ENCODE measurements at places on chromosomes 16 and 17.

DNA sequence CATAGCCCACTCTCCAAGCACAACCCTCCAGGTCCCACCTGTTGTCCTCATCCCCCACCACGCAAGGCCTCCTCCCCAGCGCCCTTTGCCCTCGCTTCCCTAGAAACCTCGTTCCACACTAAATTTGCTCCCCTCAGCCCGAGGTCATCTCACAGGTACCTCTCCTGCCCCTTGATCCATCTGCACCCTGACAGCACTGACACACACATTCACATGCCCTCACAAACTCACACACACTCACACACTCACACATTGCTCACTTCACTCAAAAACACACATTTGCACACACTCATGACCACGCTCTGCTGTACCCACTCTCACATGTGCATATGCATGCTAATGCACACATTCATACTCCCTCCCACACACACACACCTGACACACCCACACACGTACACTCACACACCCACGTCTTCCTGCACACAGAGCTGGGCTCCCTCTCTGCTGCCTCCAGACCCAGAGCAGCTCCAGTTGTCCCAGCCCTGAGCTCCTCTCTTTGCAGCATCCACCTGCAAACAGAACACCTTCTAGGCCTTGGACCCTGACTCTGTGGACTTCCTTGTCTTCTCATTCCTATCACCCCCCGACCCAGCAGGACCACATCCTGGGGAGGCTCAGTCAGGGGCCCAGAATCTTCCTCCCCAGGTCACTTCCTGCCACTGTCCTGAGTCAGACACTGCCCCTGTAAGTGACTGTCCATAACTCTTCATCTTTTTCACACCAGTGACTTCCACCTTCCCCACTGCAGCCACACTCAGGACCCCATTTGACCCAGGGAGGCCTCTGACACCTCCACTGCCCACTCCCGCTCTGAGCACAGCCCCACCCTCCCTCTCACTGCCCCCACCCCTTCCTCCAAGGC, 4.9 kb downstream of the ASGR2 start:
- no peak for DNase-seq

DNA sequence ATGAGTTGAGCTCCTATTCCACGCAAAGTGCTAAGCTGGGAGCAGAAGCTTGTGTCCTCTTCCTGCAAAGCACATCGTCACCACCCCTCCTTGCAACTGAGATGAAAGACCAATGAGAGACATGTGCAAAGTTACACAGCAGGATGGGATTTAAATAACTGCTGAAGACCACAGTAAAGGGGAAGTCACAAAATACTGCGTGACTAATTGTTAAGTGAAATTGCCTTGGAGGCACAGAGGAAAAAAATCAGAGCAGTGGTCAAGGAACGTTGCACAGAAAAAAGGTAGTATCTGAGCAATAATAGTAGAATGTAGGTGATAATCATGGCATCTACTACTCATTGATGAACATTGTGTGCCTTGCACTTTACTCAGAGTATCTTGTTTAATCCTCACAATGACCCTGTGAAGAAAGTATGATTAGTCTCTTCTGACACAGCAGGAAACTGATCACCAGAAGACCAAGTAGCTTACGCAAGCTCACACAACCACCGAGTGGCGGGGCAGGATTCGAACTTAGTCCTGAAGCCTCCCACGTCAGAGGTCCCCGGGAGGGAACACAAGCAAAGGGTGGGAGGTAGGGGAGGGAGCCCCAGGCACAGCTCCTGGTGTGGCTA, 15.4 kb upstream of the MYO18A start:
- DNase-seq, result no peak

GRCh38 chr16:31880322-31880979, 6.8 kb downstream of the ZNF267 start:
- DNase-seq, result peak; percentile 62

DNA sequence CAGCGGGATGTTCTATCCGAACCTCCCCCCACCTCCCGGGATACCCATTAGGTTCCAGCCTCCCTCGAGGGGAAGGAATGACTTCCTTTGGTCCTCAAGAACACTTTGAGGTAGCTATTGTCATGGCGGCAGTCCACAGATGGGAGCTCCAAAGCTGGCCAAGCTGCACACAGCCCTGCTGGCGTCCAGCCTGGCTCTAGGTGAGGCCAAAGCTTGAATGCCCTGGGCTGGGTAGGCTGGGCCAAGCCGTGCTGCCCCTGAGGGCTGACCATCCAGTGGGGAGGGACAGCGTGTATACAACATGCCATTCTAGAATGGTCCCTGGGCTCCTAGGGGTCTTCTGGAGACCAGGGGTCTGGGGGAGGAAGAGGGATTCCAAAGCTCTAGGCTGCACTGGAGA, 43.5 kb downstream of the PEMT start:
- no peak for DNase-seq

DNA sequence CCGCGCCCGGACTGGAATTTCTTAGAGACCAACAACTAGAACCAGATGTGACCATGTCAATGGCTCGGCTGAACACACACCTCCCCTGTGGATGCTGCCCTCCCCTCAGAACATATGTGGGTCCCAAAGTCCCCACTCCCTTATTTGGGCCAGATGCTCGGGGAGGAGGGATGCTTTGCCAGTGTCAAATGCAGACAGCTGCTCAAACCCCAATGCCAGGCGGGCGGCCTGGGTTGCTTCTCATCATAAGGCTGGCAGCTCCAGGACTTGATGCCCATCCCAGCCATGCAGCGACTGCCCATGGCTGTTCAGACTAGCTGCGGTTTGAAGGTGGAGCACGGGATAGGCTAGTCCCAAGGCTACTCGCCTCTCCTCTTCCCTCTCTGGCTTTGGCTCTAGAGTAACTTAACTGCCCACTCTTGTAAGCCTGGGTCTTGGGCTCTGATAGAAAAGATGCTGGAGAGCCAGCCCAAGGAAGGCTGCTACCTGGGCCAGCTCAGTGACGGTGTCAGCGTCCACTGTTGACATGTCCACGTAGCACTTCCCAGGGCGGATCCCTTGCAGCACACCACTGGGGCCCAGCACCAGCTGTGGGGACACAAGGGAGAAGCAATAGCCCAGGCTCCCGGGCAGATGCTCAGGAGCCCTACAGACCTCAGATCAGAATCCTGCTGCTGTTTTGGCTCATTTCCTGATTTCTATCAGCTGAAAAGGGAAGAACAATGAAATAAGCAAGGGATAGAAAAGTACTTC, 11.0 kb upstream of the ROGDI start:
- DNase-seq, result no peak

DNA sequence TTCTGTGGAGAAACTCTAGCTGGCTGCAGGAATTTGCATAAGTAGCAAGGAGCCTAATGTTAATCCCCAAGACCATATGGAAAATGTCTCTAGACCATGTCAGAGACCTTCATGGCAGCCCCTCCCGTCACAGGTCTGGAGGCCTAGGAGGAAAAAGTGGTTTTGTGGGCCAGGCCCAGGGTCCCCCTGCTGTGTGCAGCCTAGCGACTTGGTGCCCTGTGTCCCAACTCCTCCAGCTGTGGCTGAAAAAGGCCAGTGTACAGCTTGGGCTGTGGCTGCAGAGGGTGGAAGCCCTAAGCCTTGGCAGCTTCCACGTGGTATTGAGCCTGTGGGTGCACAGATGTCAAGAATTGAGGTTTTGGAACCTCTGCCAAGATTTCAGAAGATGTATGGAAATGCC, 306.9 kb upstream of the CA10 start:
- no peak for DNase-seq

- DNase-seq, result no peak
Observed at GRCh38 chr16:57345021-57345420, 13.6 kb upstream of the CCL22 start.

- DNase-seq, result peak; percentile 6
Observed at GRCh38 chr16:78639775-78640174, 540.3 kb downstream of the WWOX start.

DNA sequence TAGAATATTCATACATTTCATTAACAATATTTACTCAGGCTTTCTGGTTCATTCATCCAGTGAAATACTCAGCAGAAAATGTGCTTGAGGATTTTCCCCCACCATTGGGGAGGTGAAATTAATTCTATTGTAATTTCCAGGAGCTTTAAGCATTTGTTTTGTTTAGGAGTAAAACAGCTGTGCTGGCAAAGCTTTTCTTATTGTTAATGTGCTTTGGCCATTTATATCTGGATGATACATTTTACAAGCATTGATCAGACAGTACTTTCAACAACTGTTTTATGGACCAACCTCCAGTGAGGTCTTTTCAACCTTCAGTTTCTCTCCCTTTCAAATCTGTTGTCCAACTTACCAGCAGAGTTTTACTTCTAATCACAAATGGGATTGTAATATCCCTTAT, 672.4 kb downstream of the CDH11 start:
- no peak for DNase-seq

- no peak for DNase-seq
Observed at GRCh38 chr16:4369007-4369733, 2.5 kb upstream of the VASN start.

- DNase-seq, result no peak
Observed at GRCh38 chr16:72837846-72838585, 209.9 kb downstream of the ZFHX3 start.

- no peak for DNase-seq
Observed at GRCh38 chr17:12231355-12231682, 210.6 kb downstream of the MAP2K4 start.

DNA sequence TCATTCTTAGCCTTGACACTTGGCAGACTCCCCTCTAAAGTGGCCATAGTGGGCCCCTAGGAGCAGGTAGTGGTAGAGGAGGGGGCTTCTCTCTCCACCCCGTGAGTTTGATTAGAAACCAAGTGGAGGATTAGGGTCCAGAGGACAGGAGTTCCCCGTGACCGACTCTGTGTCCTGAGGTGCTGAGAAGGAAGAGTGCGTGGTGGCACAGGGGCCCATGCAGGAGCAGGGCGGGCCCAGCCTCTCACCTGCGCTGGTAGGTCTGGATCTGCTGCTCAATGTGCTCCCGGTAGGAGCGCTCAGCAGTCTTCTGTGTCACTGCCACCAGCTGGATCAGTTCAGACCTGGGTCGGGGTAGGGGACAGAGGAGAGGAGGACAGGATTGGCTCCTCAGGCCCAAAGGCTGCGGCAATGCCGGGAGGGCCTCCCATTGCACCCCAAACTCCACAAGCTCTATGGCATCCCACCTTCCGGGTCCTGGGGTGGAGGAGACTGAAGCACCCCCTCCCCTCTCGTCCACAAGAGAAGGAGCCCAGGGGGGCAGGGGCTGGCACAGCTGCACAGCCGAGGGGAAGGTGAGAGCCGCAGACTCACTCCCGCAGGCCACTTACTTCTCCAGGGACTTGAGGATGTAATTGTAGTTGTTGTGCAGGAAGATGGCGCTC, 6.2 kb downstream of the ZACN start:
- no peak for DNase-seq

- peak; percentile 100 for DNase-seq
Observed at GRCh38 chr17:74776044-74776962, at the start of gene NAT9. TSS of gene NAT9 (minus strand) at chr17:74776345. CDS start at chr17:74775698, 647 bp downstream.

DNA sequence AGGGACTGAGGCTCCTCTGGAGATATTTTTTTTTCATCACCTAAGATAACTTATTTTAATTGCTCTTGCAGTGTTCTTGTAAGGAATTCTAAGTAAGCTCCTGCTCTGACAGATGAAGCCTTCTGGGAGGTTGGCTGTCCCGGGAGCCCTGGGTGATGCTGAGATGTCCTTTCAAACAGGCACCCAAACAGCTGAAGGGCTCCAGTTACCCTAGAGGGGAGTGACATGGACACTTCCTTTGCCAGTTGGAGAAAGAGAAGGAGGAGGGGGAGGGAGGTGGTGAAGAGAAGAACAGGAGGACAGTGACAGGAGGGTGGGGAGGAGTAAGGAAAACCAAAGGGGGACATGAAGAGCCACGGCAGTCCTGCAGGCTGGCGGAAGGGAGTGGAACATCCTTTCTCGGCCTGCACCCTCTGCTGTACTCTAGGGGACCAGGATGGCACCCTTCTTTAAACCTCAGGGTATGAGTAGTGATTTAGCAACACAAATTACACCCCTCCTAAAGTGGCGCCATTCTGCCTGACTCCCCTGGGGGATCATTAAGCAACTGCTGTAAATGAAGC, 51.8 kb downstream of the MYH3 start:
- DNase-seq, result no peak

DNA sequence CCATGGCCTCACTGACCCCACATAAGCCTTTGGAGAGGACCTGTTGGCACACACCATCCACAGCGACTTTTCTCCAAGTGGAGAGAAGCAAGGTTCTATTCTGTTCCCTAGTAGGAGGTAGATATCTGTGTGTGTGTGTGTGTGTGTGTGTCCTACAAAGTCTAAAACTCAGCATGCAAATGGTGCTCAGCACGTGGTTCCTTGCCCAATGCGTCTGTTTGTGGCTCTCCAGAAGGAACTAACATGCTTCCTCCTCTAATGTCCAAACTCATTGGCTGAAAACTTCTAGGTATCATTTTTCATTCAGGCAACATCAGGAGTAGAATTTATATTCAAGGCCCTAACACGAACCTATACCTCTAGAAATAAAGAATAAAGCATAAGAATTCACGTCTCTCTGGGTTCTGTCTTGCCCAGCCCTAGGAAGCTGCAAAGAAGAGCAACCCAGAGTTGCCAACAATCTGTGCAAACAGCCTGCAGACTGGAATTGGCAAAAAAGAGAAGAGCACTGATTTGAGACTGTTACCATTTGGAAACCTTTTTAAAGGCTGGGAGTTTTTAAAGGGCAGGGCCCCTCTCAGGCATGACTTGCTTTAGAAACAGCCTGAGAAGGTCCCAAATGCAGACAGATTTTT, 25.5 kb downstream of the MAP3K14 start:
- no peak for DNase-seq

DNA sequence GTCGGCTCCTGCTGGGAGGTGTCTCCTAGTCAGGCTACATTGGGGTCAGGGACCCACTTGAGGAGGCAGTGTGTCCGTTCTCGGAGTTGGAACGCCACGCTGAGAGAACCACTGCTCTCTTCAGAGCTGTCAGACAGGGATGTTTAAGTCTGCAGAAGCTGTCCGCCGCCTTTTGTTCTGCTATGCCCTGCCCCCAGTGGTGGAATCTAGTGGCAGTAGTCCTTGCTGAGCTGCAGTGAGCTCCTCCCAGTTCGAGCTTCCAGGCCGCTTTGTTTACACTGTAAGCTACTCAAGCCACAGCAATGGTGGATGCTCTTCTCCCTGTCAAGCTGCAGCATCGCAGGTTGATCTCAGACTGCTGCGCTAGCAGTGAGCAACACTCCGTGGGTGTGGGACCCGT, 36.0 kb downstream of the ITFG1 start:
- DNase-seq, result no peak
